LHCN-M2 (cell line): ENCODE measurements at places on chromosomes 6 and 20. TPM values are rescaled to one million over a fixed set of nuclear protein-coding genes. Genes with fewer than 3 reads are reported as not detected.
A peak's percentile ranks its signal among the peaks of the same experiment; 100 is the strongest.

Gene UNC5CL
- total RNA-seq, result under 0.01 TPM in 1 of 2 replicates, not detected in the other

Gene WFDC8
- not detected in 2 replicates for total RNA-seq

Gene PREX1
- 28.1 and 28.7 TPM in 2 replicates for total RNA-seq

Gene WFDC2
- not detected in 2 replicates for total RNA-seq

Gene CRISP3
- total RNA-seq, result not detected in 2 replicates

Gene POM121L2
- total RNA-seq, result not detected in 2 replicates

- DNase-seq, result peak; percentile 20
Measured at GRCh38 chr6:99151634-99152346, 197.7 kb downstream of the FAXC start.

DNA sequence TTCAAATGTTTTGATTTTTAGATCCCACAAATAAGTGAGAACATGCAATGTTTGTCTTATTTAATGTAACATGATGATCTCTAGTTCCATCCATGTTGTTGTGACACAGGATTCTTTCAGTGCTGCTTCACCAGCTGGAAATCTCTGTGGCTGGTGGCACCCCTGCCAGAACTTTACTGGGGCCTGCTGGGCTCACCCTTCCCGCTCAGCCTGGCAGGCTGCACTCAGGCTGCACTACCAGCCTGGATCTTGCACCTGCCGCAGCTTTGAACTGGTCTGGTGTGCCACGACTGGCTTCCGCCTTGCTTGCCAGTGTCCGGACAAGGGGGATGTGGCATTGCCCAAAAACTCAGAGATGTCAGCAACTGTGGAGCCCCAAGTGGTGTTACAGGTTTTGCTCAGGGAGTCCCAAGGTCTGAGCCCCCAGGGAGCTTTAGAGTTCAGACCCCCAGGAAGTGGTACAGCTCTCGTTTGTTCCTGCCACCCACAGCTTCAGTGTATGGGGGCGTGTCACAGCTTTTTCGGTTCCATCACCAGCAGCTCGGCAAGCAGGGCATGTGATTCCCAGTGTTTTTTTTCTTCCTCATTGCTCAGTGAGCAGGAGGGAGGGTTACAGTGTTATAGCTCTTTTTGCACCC is 72.3 kb upstream of the SYNCRIP start:
- no peak for DNase-seq

DNA sequence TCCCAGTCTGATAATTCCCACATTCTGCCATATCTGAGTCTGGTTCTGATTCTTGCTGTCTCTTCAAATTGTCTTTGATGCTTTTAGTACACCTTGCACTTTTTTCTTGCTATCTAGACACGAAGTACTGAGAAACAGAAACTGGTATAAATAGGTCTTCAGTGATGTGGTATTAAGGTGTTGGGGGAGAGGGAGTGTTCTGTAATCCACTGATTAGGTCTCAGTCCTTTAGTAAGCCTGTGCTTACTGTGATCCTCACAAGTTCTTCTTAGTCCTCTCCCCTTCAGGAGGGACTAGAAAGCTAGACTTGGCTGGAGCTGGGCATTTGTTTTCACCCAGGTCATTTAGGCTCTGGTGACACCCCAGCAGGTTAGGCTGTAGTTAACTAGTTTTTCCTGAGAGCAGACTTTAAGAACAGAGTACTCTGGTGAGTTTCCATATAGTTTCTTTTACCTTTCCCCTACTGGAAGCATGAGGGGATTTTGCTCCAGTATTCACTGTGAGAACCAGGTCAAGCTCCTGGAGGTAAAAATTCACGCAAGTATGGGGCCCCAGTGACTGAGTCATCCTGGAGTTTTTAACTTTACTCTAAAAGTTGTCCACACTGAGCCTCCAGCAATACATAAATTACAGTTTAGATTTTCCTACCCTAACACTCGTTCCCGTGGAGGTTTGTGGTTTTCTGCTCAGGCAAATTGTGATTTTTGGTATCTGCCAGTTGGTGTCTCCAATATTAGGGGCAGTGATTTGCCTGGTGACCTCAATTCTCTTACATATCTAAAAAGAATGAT is 154.6 kb downstream of the CDKAL1 start:
- peak; percentile 50 for DNase-seq

- DNase-seq, result peak; percentile 72
Measured at GRCh38 chr6:111805511-111806164, 67.6 kb downstream of the FYN start.

GRCh38 chr6:107645740-107646139 is 155.8 kb downstream of the SOBP start:
- no peak for DNase-seq

DNA sequence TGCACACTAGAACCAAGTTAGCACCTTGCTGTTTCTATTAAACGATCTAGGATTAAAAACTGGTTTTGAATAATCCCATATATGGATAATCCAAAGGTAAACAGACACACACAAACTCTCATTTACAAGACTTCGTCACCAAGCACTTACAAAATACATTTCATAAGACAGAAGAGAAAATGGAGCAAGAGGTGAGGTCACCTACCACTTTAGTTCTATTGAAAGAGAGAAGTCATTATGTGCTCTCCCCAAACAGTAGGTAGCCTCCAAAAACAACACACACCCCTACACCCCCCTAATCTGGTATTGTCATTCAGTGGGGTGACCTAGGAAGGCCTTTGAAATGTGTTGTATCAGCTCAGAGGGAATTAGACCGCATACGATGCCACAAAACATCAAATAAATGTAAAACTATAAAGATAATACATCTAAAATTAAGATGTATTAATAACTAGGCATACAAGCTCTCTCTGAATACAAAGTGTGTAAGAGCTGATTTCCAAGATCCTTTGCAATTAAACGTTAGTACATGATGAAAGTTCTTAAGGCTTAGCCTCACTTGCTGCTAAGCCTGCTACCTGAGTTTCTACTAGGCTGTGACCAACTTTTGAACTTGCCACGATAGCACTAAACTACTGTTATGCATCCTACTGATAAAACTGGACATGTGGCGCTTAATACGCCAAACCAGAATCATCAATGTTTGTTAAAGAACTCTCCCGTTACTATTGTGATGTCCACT is 1.6 kb downstream of the SRPK1 start:
- peak; percentile 7 for DNase-seq

DNA sequence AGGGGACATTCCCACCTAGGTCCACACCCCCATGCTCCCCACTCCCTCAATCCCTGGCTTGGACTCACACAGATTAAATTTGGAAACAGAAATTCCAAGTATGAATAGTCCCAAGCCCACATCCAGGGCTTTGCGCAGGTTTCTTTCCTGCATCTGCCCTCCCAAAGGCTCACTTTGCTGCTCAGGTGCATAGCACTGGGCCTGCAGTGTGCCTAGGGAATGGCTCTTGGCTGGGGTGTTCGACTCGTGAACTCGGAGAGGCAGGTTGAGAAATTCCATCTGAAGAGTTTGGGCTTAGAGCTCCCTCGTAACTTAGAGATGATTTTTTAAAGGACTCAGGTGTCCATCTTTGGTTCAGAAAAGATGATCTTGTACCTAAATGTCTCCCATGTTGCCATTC is 14.8 kb upstream of the SF3B5 start:
- no peak for DNase-seq

DNA sequence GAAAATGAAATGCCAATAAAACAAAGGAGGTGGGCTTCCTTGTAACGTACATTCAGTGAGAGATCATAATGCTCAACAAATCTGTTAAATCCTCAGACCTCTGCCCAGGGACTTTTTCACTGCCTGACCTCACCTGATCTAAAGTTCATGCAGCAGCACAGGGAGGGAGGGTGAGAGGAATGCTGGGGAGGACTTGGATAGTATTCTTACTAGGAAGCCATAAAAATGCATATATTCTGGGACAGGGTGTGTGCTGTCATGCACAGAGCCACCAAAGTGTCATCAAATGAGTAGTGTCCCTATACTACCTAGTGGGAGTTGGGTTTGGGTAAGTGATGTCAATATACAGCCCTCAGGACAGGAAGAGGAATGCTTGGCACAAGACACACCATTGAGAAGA is 32.6 kb downstream of the CLIC5 start:
- no peak for DNase-seq

- peak; percentile 56 for DNase-seq
Measured at GRCh38 chr6:69933239-69933638, 66.9 kb downstream of the COL19A1 start.

DNA sequence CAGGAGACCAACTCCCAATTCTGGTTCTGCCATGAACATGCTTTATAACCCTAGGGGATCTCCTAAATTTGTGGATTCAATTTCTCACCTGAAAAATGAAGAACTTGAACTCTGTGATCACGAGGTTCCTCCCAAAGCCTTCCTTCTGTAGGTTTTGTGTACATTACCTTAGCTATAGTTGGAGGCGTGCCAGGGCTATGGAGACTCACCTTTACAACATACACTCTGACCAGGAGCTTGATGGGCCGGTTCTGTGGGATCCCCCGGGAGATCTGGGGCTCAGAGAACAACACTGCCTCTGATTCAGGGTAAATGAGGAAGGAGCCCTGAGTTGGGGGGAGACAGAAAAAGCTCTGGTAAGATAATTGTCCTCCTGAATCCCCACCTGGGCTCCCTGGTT is 34.1 kb downstream of the ERGIC3 start:
- no peak for DNase-seq

DNA sequence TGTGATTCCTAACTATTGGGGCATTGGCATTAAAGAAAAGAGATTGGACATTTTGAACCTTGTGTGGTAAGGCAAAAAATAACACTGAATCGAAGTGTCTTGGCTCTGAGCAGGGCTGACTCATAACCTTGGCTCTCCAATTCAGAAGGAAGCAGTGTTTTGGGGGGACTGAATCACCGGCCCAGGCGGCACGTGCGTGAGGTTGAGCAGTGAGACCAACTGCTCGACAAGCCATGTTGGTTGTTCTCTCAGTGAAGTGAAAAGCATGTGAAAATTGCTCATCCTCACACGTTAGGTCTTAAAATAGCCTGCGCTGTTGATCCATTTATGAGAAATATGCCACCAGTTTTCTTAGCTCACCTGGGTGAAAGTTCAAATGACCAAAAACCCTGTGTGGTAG is 137.8 kb upstream of the SPACA1 start:
- DNase-seq, result peak; percentile 97

DNA sequence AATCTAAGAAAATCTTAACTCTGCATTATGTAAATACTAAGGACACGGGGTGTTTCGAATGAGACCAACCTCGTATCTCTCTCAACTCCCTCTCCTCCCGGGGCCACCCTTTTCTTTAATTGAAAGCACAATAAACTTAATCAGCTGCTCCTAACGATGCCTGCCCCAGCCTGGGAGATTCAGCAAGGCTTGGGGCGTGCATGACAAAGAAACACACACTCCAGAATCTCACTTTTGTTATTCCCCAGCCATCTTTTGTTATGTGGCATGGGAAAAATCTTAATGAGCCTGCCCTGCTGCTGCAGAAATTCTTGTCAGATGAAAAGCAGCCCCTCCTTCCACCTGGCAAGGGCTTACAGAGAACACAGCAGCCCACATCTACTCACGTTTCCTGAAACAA is 117.4 kb downstream of the TTLL2 start:
- no peak for DNase-seq

GRCh38 chr20:3093861-3094361 is 9.4 kb upstream of the AVP start:
- no peak for DNase-seq

DNA sequence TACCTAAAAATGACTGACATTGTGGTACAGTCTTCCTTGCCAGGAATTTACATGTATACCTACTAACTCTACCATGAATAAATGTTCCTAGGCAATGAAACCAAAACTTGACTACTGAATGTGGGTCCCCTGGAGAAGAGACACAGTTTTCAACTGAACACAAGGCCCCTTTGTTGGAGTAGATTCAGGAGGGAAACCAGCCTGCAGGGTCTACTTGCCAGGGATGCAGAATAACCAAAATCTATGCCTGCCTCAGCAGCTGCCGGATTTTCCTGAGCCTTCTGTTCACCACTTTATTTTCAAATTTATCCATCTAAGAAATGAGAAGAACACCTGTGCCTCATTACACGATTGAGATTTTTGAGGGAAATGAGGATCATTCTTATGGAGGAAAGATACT is 211.9 kb downstream of the GRM1 start:
- DNase-seq, result no peak
